ENCODE measurements at places on chromosomes 4 and X. TPM values are rescaled to one million over a fixed set of nuclear protein-coding genes. Genes with fewer than 3 reads are reported as not detected.

The DNAAF6 gene
- total RNA-seq = not detected

The CLTRN gene
- total RNA-seq = 9.6 TPM

The ADH5 gene
- total RNA-seq = 155 TPM

The CRMP1 gene
- total RNA-seq = 0.13 TPM

The NAA11 gene
- total RNA-seq = not detected

The CENPVL2 gene
- total RNA-seq = not detected

The MSANTD1 gene
- 1.1 TPM for total RNA-seq

The RS1 gene
- total RNA-seq = not detected

The AR gene
- total RNA-seq = 74.4 TPM

The DTHD1 gene
- 0.05 TPM for total RNA-seq

The SPIN3 gene
- total RNA-seq = 7.3 TPM

The SPATA4 gene
- total RNA-seq = not detected

The ESX1 gene
- total RNA-seq = not detected

The TCEAL6 gene
- total RNA-seq = not detected

The ZNF185 gene
- total RNA-seq = 0.96 TPM

The OTC gene
- 94.6 TPM for total RNA-seq

The MAGED4 gene
- not detected for total RNA-seq

The TRPC5OS gene
- not detected for total RNA-seq

The ARX gene
- not detected for total RNA-seq

The PNMA6F gene
- total RNA-seq = not detected

The LUZP4 gene
- not detected for total RNA-seq

The FGFR3 gene
- total RNA-seq = 48.5 TPM

The IL3RA gene
- 0.40 TPM for total RNA-seq

The QRFPR gene
- total RNA-seq = not detected

The RADX gene
- 0.60 TPM for total RNA-seq

The DGAT2L6 gene
- not detected for total RNA-seq

Measured in left lobe of liver (tissue), 2 donors.